NCI-H187 (cell line): ENCODE measurements at places on chromosomes 16 and 17.

DNA sequence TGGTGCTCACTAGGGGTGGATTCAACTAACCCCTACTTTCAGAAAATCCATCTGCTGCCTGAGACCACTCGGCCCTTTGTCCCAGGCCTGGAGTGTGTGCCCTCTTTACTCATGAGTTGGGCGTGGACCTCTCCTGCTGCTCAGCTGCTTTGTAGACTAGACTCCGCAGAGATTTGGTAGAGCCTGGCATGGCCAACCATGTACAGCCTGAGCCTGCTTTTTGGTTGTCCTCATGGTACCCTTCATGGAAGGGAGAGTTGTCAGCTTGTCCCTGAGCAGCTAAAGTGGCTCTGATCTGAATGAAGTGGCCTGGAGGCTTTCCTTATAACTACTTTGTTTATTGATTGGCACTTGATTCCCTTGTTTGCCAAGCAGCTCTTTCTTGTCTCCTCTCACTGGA is 1.5 kb downstream of the EDC4 start:
- no peak for DNase-seq

GRCh38 chr17:282912-283882 is 69.4 kb downstream of the RPH3AL start:
- DNase-seq: no peak

DNA sequence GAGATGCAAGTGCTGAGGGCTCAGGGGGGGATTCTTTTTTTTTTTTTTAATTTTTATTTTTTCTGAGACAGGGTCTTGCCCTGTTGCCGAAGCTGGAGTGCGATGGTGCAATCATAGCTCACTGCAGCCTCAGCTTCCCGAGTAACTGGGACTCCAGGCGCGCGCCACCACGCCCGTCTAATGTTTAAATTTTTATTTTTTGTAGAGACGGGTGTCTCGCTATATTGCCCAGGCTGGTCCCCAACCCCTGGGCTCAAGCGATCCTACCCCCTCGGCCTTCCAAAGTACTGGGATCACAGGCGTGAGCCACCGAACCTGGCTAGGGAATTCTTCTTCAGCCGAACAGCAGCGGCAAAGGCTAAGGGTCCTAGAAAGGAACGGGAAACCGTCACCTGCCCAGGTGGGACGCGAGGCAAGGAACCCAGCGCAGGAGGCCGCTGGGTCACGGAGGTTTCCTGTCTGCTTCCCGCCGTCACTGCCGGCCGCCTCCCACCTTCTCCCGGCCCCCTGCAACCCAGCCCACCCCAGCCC is 13.3 kb upstream of the OR1F1 start:
- DNase-seq: no peak

DNA sequence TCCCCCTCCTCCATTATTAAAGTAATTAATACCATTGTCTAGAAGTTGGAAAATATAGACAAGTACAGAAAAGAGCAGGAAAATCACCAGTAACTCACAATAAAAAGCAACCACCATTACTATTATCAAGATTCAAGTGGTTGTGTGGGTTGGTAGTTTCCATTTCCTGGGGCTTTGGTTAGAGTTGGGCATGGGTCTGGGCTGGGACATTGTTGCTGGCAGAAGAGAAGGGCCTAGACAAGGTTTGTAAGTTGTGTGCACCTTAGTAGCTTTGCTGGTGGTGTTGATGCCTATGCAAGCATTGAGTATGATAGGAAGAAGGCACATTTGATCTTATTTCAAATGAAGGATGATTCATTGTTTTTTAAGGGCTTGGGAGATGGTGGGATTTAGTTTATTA is 25.4 kb upstream of the NFATC3 start:
- no peak for DNase-seq

DNA sequence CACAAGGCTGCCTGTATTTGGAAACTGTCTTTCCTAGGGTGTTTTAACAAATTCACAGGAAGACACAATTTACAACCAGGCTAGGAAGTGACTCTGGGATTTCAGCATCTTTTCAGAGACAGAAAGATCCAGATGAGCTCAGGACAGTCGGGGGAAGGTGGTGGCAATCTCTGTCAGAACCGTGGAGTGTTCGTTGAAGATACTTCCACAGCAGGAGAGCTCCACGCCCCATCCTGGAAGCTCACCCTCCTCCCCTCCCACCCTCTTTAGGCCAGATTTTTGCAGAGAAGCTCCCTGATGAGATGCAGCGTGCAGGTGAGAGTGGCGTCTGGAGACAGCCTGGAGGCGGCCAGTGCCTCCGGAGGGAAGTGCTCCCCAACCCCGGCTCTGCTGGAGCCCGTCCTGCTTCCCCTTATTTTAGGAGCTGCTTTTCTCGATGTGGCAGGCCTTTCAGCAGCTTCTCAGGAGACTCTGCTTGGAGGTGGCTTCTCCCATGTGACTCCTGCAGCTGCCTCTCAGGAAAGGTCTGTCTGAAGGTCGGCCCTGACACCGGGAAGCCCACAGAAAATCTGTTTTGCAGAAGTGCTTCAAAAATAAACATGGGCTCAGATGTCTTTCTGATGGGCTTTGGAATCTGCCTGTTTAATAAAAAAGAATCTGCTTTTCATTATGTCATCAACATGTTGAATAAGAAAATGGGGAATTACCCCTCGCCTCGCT is 186.4 kb upstream of the CHMP6 start:
- DNase-seq: peak; percentile 13

- no peak for DNase-seq
These were observed 263.2 kb downstream of the KIF2B start for GRCh38 chr17:54085934-54086333.

DNA sequence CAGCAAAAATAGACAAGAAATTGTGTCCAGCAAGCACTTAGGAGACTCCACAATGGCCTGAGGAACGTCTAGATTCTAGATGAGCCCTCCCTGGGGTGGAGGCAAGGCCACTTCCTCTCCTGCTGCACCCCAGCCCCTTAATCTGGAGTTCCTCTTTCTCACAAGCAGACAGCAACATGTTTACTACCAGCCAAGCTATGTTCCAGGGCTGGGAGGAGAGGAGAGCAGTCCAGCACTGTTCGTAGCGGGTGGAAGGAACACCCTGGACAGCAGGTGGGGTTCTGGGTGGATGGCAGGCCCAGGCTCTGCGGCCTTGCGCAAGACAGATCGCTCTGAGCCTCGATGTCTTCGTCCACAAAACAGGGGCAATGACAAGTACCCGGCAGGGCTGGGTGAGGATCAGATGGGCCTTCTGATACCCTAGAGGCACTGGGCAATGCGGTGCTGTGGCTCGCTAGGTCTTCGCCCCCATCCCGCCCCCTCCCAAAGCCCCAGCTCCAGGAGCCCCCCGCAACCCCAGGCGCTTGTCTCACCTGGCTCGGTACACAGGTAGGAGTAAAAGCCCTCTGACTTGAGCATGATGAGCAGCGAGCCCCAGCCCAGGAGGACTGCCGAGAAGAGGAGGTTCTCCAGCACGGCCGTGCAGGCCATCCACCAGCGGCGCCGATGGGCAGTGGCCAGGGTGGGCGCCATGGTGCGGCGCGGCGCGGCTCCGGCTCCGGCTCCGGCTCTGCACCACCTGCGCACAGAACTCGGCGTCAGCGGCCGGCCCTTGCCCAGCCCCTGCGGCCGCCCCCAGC is 1.3 kb downstream of the SLC43A2 start:
- no peak for DNase-seq

- no peak for DNase-seq
These were observed 2.1 kb upstream of the TOM1L1 start for GRCh38 chr17:54898576-54898975.

- no peak for DNase-seq
These were observed 20.7 kb downstream of the SLC47A1 start for GRCh38 chr17:19554393-19554792.

- DNase-seq: no peak
These were observed 265.6 kb downstream of the CDH13 start for GRCh38 chr16:82892324-82892723.

DNA sequence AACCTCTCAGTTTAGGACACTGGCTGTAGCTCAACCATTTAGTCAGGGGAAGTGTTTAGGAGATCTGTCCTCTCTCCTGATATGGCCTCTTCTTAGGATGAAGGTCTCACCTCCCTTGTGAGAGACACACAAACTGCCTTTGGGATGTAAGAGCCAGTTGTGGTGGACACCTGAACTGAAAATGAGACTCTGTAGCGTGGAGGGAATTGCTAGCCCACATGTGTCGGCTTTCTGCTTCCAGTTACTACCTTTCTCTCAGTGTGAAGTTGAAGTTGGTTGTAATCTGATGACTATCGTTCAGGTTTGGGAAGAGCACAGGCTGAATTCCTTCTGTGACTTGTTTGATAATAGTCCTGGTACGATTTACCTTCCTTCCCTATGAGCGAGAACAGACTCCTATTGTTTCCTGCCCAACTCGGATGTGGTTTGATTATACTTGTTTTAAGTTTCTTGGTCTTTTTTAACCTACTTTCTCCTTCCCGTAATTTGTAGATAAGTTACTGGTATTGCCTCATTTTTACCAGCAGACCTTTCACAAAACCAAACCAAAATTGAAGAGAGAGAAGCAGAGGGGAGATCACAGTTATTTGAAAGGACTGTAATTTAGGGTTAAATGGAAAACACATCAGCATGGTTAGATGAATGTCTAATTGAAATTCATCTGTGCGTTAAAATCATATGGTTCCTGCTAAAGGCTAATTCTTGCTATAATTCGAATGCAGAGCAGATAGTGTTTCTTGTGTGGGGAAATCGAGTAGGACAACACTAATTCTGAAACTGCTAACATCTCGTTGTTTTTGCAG is 43.2 kb downstream of the CLEC16A start:
- DNase-seq: no peak

DNA sequence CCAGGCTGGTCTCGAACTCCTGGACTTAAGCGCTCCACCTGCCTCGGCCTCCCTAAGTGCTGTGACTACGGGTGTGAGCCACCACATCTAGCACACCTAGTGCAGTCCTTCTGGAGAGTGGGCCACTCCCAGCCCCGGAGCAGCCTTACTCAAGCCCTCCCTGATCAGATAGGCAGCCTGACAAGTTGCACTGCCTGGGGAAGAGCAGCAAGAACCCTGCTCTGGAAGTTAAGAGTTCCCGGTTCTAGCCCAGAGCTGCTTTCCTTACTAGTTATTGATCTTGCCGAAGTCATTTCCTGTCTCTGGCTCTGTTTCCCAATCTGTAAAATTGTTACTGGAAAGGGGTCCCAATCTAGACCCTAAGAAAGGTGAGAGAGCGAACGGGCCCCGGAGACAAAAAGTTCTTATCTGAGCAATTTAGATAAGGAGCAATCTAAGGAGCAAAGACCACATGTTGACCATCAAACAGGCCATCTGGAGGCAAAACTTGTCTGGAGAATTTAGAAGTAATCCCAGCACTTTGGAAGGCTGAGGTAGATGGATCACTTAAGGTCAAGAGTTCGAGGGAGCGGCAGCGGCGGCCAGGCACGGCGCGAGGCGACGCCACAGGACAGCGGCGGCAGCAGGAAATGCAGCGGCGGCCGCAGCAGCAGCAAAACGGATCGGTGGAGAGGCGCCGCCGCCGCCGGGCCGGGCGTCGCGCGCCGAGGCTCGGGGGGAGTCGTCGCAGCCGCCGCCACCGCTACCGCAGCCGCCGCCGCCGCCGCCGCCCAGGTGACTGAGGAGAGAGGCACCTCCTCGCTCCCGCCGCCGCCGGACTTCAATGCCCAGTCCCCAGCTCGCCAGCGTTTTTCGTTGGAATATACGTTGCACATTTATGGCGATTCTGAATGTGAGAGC is 4.3 kb upstream of the NAGLU start:
- DNase-seq: no peak

- DNase-seq: no peak
These were observed 18.8 kb upstream of the MYOCD start for GRCh38 chr17:12646761-12647422.

DNA sequence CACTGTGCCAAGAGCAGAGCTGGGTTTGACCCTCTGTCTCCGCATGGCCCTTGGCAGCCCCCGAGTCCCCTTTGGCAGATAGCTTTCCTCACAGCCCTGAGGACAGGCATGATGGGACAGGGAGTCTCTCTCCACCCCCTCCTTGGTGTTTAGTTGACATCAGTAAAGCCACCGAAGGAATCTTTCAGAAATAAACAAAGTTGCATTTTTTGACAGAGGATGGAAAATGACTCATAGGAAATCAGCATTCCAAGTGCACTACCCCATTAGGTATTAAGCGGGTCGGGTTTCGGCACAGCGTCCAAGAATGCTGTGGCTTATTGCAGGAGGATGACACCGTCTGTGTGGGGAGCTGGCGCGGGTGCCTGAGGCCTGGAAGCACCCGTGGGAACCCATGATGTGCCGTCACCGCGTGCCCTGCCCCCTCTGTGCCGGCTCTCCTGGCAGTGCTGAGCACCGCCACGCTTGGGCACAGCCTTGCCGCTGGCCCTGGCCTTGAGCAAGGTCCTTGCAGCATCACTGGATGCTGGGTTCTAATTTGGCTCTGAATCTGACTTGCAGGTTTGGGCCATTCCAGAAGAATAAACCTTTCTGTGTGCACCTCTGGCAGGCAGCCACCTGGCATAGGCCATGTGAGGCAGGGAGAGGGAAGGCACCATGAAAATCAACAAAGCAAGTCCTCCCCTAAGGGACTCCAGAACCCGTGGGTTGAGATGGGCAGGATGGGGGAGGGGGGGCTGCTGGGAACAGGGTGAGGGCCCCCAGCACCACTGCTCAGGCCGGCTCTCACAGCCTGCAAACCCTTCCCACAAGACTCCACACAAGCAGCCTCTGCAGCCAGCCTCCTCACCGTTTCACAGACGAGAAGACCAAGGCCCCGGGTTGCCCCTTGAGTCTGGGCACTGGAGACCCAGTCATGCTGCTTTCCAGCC is 50.5 kb upstream of the ZNF469 start:
- DNase-seq: no peak

- DNase-seq: no peak
These were observed 58.9 kb downstream of the HS3ST4 start for GRCh38 chr16:25750488-25751216.

- no peak for DNase-seq
These were observed 82.7 kb upstream of the PLCG2 start for GRCh38 chr16:81696166-81696960.

DNA sequence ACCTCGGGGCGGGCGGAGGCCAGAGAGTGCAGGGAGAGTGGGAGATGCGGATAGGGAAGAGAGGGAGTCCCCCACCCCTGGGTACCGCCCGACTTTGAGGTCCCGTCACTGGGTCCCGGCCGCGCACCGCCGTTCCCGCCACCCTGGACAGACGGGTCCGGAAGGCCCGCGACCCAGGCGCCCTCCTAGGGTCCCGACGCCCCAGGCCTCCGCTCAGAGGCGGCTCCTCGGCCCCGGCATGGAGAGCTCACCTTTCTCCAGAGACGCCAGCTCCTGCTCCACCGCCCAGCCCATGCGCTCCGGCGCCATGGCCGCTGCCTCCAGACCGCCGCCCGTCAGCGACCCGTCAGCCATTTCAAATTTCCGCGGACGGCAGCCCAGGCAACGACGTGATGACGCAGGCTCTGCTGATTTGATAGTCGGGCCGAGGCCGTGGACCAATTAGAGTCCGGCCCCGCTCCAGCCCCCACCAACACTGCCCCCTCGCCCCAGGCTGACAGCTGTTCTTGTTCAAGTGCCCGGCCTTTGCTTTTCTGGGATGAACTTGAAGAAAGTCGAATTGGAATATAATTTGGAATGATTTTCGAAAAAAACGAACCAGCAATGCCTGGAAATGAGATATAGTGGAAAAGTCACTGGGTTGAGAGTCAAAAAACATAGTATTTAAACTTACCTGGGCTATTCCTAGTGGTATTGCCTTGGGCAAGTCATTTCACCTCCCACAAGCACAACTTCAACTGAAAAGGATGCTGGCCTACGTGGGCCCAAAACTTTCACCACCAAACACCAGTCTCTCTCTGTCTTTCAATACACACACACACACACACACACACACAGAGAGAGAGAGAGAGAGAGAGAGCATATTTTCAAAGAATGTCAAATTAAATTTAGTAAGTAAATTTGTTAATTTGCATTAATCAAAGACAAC is at the start of gene SHCBP1:
Gene SHCBP1 (minus strand): TSS at position 374 of the 928 bp plus-strand sequence. CDS start 20 bp downstream, at position 354.
- peak; percentile 62 for DNase-seq

GRCh38 chr17:75778861-75779249 is 5.8 kb upstream of the UNK start:
- no peak for DNase-seq
